ENCODE measurements at places on chromosomes 16 and 17. TPM values are rescaled to one million over a fixed set of nuclear protein-coding genes. Genes with fewer than 3 reads are reported as not detected.

The EFCAB5 gene
- not detected for total RNA-seq

GRCh38 chr16:54417384-54417783 lies 130.8 kb upstream of the IRX3 start:
- no peak for DNase-seq

DNA sequence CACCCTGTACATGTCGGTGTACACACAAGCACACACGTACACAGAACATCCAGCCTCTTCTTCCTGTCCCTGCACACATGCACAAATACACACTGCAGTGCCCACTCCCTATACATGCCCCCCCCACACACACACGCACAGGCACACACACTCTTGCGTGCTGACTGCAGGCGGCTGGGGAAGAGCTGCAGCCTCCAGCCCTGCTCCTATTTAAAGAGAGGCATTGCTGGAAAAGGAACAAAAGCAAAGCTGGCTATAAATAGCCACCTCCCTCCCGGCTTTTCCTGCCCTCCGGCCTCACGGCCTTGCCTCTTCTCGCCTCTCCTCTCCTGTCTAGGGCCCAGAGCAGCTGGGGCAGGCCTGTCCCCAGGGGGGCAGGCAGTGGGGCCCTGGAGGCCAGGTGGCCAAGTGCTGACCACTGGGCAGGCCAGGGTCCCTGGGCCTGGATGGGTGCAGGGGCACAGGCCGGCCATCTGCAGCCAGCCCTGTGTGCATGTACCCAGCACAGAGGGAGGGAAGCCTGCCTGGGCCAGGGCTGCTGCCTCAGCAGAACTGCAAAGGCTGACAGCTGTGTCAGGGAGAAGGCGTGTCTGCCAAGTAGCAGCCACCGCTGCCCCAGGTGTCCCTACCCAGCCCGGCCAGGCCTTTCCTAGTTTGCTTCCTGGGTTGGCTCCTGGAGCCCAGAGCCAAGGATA lies 25.4 kb downstream of the RTN4RL1 start:
- DNase-seq = peak; percentile 89

GRCh38 chr17:45666641-45667040 lies 117.5 kb upstream of the CRHR1 start:
- no peak for DNase-seq
